ENCODE measurements at places on chromosomes 12 and 14.

GRCh38 chr12:39441963-39442830 is 723 bp downstream of the KIF21A start:
- peak; percentile 21 for DNase-seq

- DNase-seq = peak; percentile 73
Observed at GRCh38 chr12:57127726-57128518, at the start of gene LRP1. Gene LRP1 (plus strand): TSS chr12:57128483. CDS start chr12:57128965, 482 bp downstream.

GRCh38 chr12:63805704-63806672 is 26.3 kb downstream of the RXYLT1 start:
- no peak for DNase-seq

GRCh38 chr14:25056688-25057078 is 6.7 kb upstream of the STXBP6 start:
- DNase-seq = no peak

DNA sequence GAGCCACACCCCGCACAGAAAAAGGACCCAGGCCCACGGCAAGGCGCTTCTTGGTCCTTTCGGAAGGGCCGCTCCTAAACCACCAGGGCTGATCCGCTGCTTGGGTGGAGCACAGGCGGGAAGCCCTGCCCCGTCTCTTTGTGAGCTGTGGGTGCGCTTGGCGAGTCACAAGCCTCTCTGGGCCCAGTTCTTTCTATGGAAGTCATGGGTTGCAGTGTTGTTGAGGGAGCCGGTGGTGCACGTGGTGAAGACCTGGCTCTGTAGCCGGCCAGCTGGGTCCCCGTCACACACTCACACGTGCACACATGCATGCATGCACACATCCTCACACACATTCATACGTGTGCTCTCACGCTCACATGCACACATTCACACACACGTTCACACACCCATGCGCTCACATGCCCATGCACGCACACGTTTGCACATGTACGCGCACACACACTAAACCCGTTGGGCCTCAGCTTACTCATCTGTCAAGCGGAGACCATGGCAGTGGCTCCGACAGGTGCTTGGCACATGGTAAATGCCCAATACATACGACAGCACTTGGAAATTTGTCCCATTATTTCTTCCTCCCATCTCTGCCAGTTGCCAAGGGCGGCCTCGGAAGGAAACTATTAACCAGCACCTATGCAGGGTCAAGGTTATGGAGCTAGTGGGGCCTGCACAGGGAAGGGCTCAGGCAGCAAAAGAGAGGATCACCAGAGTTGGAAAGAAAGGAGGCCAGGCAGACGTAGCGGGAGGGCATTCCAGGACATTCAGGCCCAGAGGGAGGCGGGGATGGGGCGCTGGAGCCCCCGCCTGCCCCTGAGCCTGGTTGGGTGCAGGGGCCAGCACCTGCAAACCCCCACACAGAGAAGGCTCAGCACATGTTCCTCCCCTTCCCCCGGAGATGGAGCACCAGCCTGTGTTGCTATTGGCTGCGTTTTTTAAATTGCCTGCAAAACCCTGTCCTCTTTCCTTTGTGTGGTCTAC is 96.9 kb downstream of the SETD3 start:
- no peak for DNase-seq

DNA sequence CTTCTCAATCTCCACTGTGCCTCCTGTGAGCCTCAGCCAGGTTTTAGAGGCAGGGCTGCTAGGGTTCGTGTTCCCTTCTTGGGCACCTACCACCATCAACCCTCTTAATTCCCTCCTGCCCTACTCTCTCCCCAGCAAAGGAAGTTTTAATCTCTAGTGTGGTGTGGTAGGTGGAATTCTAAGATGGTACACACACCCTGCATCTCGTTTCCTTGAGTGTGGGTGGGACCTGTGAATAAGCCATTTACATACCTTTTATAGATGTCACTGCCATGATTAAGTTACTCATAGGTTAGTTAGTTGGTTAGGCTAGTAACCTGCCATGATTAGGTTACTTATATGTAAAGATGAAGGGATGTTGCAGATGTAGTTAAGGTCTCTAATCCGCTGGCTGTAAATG is 114.8 kb upstream of the VRK1 start:
- no peak for DNase-seq

DNA sequence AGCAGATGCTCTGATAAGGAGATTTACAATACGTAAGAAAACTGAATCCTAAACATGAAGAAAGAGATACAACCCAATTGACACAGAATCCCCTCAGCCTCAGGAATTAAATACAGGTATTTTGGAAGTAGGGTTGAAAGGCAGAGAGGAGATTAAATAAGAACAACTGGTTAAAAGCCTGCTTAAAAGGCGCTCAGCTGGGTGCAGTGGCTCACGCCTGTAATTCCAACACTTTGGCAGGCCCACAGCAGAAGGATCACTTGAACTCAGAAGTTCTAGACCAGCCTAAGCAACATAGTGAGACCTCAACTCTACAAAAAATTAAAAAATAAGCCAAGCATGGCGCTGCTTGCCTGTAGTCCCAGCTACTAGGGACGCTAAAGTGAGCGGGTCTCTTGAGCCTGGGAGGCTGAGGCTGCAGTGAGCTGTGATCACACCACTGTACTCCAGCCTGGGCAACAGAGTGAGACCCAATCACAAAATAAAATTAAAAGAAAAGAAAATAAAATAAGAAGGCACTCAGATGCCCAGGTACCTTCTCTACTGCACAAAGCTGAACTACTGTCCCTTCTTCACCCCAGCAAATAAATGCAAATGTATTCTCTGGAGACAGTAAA is 32.9 kb downstream of the MED13L start:
- DNase-seq = no peak

DNA sequence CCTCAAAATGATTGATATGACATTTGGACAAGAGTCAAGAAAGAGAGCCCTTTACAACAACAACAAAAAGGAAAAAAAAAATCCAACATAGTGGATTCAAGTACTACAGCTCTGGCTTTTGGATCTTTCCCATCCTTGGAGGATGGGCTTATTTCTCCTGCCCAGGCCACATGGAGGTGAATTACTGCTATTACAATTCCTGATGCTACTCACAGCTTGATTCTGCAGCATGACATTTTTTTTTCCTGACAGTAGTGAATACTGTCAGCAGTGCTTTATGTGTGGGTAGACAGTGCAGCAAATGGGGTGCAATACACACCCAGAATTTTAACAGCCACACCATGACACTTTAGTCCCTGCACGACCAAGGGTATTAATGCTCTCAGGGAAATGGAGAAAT is 42.5 kb upstream of the HSP90B1 start:
- DNase-seq = no peak

DNA sequence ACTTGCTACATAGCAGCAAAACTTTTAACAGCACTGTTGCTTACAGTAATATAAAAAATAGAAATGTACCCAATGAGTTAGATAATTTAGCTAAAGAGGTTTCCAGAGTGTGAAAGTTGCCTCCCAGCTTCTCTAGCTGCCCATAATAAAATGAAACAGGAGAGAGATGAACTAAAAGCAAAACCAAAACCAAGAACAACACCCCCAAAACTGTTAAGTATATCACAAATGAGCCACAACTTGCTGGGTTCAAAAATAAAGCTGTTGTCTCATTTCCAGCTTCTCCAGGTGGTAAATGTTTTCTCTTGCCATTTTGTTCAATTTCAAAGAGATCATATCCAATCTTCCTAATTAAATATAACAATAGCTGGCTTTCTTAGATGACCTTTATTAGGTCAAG is 614.0 kb downstream of the ETNK1 start:
- DNase-seq = no peak

DNA sequence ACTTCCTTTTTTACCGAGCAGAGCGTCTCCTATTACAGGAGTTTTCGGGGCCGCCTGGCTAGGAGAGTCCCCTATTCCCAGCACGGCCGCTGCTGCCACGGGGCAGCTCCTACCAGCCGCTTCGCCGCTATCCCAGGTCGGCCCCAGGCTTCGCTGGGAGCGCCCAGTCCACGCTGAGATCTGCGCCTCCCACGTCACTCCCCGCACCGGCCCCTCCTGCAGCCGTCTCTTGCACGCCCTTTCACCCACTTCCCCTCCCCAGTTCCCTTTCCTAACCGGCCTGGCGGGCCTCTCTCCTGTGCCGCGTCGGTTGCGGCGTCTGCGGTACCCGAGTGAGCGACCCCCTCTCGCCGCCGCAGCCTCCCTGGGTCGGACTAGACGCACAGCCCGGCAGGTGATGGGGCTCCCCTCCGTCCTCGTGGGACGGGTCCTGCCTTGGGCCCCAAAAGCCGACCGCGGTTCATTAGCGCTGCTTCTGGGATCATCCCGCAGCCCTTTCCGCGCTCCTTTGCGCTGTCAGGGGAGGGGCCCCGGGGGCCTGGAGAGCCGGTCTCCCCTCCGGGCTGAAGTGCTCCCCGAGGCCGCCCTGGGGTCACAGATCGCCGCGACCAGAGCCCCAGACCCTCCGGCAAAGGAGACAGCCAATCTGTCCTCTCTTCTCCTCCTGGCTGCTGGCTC is 1318.4 kb downstream of the TMEM121 start:
- peak; percentile 47 for DNase-seq

DNA sequence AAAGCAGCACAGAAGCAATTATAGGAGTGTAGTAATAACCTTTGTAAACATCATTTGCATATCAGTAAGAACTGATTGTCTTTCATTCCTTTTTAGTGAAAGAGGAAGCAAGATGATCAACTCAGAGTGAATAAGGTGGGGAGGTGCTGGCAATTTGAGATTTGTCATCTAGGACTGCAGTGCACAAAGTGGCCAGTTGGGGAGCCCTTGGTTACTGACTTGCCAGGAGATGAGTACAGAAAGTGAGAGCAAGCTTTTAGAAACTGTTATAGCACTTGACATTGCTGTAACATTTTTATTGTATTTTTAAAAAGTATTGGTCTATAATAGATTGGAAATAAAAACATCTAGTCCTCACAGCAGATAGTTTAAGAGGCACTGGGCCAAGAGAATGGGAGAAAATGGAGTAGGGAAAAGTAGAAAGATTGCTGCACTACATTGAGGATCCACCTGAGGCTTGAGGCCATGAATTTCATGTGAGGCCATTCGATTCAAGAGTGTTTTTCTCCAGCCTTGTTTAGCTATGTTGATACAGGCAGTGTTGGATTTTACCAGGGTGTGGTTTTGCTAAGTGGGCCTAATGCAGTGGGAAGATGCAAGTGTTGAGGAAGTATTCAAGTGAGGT is 98.2 kb downstream of the SNAPC1 start:
- peak; percentile 2 for DNase-seq

- no peak for DNase-seq
Observed at GRCh38 chr12:21815306-21816062, 41.0 kb upstream of the KCNJ8 start.

GRCh38 chr14:96274543-96274942 is 18.5 kb downstream of the BDKRB1 start:
- no peak for DNase-seq

DNA sequence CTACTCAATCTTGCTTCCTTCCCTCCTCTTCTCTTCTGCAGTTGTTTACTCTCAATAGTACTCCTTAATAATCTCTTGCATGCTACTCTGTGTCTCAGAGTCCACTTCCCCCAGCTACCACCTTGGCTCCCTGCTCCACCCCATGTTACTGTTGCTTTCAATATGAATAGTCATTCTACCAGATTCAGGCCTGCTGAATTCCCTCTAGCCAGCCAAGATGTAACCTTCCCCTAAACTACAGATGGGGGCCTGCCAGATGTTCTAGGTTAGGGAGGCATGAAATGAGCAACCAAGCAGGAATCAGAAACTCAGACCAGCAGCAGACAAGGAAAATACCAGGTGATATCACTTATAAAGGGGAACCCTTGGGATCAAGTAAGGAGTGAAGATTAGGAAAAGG is 392.1 kb upstream of the DDHD1 start:
- DNase-seq = no peak
